ENCODE measurements at places on chromosomes 6 and 20.

GRCh38 chr6:39365281-39366074, 43.0 kb upstream of the KCNK16 start:
- DNase-seq, result no peak

DNA sequence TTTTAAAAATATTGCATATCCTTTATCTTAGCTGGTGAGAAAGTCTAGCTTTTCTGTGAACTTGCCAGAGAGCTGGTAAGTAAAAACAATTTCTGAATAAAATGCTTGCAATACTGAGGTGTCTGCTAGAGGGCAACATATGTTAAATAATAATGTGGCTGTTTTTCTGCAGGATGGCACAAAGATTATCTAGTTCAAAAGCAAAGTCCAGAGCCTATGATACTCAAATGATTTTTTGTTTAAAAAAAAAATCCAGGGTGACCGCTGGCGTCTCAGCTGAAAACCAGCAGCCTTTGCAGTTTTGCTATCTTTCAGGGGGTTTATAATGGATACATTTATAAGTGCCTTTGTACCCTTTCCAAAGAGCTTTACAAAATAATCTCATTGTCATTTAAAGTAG, 194.9 kb downstream of the PHACTR1 start:
- DNase-seq, result no peak

DNA sequence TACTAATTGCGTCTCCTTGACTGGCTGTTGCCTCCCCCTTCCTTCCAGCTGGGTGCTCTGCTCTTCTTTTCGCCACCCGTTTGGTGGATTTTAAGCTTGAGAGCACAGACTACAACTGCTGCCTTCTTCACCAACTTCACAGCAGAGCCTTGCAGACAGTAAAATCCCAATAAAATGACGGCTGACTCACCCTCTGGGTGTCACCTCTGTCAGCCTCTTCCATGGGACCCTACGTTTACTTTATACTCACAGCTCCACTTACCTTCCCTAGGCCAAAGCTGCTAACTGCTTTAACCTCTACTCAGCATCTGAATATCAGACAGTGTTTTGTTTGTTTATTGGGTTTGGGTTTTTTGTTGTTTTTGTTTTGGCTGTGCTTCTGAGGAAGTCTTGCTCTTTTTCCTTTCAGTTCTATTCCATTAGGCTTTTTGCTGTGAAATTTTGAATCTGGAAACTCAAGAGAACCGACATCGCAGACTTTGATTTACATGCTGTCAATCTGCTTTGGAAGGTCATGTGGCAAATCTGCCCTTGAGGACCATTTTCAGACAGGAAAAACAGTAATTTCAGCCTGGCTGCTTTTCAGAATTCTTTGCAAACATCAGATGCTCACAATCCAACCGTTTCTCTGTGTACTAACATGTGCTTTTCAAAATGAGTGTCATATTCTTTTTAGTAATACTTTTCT, 2.4 kb downstream of the AGPAT4 start:
- no peak for DNase-seq

DNA sequence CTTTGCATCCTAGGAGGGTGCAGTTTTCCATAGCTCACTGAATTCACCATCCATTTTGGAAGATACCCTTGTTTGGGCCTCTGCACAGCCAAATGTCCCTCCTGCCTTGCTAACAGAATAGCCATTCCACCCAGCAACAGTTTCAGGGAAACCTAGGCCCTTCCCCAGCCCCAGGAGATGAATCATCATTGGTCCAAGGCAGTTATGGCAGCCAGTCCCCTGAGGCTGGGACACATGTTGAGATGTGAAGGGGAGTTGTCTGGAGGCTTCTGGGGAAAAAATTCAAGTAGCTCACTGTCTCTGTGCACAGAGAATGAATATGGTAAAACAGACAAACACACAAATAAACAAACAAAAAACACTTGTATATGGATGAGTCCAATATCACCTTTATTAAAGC, 17.4 kb upstream of the SIRPB2 start:
- no peak for DNase-seq

DNA sequence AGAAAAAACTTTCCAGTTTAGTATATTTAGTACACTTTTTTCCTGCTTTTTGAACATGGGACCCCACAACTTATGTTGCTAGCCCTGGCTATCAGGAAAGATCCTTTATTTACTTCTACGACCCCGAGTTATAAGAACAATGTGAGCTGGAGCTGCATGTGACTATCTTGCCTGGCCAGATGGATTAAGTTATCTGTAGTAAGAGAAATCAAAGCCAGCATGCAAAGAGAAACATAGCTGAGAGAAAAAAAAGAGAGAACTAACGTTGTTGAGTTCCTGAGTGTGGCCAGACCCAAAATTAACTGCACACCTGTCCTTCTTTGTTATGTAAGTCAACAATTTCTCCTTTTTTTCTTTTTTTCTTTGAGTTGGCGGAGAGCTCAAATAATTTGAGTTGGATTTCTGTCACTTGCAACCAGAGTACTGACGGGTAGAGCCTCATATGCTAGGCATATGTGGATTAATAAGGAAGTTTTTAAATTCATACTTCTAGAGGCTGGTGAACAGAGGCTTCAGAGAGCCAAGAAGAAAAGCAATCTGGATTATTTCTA, 219.5 kb downstream of the HACE1 start:
- no peak for DNase-seq

- DNase-seq, result peak; percentile 90
Observed at GRCh38 chr6:32153564-32154513, at the start of gene PPT2. PPT2 (plus strand) TSS chr6:32154141; CDS start chr6:32154595, 454 bp downstream.

DNA sequence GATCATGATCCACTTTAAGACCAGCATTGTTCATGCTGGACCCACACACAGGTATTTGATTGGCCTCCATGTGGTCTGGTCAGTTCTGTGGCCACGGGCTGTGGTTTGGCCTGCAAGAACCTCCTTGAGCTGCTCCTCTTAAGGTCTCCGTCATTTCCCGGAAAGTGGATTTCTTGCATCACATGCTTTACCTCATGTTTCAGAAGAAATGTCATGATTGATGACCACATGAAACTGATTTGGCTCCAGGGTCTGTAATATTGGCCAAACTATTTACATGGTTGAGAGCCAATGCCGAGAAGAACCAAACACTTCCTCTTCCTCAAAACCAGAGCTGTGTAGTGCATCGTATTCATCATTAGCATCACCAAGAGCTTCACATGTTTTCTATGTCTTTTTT, 13.2 kb upstream of the RSPH3 start:
- no peak for DNase-seq

GRCh38 chr6:88380083-88380482, 213.9 kb upstream of the CNR1 start:
- DNase-seq, result no peak

GRCh38 chr6:95804847-95805541, 210.8 kb upstream of the FUT9 start:
- DNase-seq, result no peak

- no peak for DNase-seq
Observed at GRCh38 chr6:73667798-73668197, 14.0 kb upstream of the SLC17A5 start.

DNA sequence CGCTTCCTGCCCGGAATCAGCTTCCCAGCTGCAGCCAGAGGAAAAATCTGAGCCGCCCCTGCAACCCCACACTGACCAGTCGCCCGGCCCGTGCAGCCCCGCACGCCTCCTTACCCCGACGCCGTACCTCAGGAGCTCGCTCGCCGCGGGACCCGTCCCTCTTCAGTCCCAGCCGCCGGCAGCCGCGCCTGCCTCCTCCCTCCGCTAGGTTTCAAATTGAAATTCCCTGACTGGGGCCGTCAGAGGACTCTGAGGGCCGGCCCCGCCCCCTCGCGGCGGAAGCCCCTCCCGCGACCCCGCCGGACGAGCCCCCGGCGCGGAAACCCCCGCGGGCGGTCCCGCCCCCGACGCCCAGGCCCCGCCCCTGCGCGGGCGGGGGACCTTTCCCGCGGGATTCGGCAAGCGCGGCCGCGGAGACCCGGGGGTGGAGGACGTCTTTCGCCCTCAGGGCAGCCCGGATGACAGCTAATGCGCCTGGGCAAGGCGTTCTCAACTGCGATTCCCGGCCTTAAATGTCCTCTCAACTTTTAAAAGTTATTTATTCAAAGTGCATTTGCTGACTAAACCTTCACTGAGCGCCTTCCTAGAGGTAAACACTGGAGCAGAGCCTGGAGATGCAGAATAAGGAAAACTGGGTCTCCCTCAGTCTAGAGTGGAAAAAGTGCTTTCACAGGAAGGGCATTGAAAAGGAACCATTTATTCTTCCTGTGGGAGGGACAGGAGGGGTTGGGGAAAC, at the start of gene EPB41L2:
TSS of gene EPB41L2 (minus strand) at position 218 of the 736 bp plus-strand sequence. CDS start 106,760 bp downstream, outside the sequence.
- peak; percentile 79 for DNase-seq

GRCh38 chr6:16663901-16664300, 97.4 kb downstream of the ATXN1 start:
- DNase-seq, result no peak

- no peak for DNase-seq
Observed at GRCh38 chr6:2531426-2532215, 219.1 kb downstream of the MYLK4 start.

GRCh38 chr6:37731888-37732287, 34.2 kb upstream of the MDGA1 start:
- peak; percentile 64 for DNase-seq

DNA sequence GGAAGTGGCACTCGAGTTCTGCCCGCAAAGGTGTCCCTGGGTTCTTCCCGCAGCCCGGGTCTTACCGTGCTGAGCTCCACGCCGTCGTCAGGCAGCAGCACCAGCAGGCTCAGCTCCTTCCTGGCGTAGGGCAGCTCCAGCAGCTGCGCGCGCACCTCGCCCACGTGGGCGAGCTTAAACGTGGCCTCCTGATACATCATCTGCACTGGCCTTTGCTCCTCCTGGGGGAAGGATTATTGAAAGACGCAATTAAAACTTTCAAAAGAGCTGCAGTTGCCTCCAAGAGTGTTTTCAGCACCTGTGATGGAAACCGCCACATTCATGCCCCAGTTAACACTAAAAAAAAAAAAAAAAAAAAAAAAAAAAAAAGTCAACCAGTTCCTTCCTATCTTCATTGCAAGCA, 11.3 kb downstream of the SERPINB9 start:
- peak; percentile 70 for DNase-seq

GRCh38 chr6:159762681-159763293, 942 bp downstream of the ACAT2 start:
- no peak for DNase-seq

DNA sequence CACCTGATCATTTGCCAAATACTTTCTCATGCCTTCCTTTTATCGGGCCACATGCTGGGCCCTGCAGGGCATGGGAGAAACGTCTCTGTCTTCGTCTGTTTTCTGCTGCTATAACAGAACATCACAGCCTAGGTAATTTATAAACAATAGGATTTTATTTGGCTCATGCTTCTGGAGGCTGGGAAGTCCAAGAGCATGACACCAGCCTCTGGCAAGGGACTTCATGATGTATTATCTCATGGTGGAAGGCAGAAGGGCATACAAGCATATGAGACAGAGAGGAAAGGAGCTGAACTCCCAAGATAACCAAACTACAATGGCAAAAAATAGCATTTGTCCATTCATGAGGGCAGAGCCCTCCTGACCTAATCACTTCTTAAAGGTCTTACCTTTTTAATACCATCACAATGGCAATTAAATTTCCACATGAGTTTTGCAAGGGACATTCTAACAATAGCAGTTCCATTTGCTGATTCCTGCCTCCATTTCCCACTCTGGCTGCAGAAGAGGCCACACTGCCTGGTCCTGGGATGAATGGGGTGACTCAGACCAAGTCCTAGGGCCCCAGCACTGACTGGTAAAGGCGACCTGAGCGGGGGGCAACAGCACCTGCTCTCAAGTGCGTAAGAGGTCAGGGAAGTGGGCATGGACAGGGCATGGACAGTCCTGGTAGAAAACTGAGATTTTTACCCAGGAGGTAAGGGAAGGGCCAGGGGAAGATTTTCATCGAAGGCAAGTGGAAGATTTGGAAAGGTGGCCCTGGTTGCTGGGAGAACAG, 5.1 kb upstream of the ZBP1 start:
- DNase-seq, result peak; percentile 33

DNA sequence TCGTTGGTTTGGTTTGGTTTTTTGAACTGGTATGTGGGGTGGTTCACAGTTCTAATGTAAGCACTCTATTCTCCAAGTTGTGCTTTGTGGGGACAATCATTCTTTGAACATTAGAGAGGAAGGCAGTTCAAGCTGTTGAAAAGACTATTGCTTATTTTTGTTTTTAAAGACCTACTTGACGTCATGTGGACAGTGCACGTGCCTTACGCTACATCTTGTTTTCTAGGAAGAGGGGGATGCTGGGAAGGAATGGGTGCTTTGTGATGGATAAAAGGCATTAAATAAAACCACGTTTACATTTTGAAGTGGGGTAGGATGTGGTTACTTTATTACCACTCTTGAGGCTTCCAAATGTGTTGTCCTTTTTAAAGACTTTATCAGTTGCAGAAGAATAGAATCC, 168.0 kb downstream of the ZMYND8 start:
- no peak for DNase-seq

- no peak for DNase-seq
Observed at GRCh38 chr6:67698534-67698933, 936.5 kb upstream of the ADGRB3 start.

DNA sequence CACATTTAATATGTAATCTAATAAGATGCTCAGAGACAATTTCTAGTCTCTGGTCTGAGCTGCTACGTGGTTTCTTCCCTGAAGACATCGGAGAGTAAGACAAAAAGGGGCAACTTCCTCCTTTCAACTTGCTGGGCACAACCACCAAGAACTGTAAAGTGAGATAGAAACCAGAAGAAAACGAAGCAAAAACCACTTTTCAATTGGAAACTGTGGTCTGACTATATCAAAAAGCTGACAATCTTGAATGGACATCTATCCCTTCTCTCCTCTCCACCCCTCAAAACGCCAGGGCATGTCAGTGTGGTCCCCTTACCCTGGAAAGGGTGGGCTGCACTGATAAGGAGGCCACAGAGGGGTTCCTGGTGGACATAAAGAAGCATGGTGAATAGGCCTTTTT, 269.1 kb downstream of the CD83 start:
- no peak for DNase-seq

GRCh38 chr6:100663219-100663863, 198.6 kb upstream of the SIM1 start:
- no peak for DNase-seq

DNA sequence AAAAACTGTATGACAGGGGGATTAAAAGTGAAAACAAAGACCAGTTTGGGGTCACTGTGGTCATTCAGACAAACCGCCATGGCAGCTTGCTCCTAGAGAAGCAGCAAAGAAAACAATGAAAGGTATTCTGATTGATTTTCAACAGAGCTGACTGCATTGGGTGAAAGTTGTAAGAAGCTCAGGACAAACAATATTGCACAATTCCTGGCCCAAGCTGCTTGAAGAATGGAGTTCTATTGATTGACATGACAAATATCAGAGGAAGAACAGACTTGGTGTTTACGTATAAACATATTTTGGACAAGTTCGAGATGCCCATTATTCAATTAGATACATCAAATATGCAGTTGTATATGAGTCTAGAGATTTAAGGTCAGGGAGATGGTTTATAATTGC, 62.0 kb downstream of the TRIM38 start:
- no peak for DNase-seq

- no peak for DNase-seq
Observed at GRCh38 chr6:56713254-56713672, 70.6 kb upstream of the DST start.
